NCI-H1436 (cell line): ENCODE measurements at places on chromosomes 3 and 15.

- DNase-seq, result no peak
Measured at GRCh38 chr15:74402873-74403587, 30.7 kb downstream of the SEMA7A start.

DNA sequence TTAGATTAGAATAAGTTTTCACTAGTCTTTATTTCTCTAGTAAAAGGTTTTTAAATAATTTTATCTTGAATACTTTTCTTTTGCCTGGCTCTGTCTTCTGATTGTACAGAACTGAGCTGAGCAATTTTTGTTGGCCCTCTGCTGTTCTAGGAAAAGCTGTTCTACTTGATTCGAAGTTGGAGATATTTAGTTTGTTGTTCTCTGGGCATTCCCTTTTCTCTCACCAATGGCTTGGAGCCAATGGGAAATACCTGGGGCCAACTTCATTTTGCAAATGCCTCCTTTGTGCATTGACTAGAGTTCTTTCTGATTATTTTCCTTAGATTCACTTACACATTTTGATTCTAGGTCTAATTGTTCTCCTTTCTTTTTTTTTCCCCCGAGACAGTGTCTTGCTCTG lies 16.5 kb downstream of the ABHD5 start:
- DNase-seq, result no peak

GRCh38 chr3:157079676-157080369 lies 80.1 kb downstream of the CCNL1 start:
- DNase-seq, result no peak

- no peak for DNase-seq
Measured at GRCh38 chr3:140719841-140720614, 42.2 kb downstream of the TRIM42 start.

DNA sequence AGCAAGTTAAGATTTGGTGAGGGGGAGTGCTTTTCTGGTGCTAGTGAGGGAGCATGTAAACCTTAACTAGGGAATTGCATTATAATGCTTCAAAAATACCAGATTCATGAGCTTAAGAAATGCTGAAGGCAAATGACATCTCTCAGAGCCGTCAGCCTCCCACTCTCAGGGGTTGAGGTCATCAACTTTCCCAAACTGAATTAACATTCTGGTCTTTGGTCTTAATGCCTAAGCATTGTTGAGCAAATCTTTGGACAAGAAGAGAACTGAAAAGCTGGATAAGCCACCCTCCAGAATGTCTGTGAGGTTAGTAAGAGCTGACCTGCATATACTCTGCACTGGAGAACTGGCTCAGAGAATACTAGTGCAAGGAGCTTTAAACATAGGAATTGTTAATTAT lies 124.9 kb upstream of the GAP43 start:
- no peak for DNase-seq

DNA sequence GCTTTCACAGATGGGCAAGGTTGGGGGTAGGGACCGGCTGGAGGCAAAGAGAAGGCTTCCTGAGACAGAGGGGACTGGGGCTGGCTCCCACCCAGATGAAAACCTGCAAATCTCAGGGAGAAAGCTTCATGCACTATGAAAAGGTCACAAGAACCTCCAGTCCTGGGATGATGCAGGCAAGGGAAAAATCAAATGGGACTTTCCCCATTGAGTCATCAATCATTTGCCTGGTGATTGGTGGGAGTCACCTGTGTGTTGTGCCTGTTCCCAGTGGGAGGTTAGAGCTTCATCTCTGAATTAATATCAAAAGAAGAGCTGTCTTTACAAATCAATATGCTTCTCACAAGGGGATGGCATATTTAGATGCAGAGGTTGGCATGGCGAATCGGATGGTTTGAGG lies 49.9 kb downstream of the CACNA1D start:
- DNase-seq, result no peak

DNA sequence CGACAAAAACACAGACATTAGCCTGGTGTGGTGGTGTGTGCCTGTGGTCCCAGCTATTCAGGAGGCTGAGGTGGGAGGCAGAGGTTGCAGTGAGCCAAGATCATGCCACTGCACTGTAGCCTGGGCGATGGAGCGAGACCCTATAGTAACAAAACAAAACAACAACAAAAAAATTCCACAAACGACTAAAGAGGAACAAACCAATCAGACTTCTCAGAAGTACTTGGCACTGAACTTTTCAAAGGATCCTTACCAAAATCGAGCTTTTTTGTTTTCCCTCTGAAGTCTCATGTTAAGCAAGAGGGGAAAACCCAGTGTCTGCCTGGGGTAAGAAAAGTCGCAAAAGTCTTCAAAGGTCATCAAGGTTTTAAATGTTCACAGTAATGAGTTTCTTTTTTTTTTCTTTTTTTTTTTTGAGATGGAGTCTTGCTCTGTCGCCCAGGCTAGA lies 30.1 kb upstream of the TFRC start:
- no peak for DNase-seq

GRCh38 chr3:47420511-47421484 lies 40.0 kb downstream of the PTPN23 start:
- peak; percentile 62 for DNase-seq

DNA sequence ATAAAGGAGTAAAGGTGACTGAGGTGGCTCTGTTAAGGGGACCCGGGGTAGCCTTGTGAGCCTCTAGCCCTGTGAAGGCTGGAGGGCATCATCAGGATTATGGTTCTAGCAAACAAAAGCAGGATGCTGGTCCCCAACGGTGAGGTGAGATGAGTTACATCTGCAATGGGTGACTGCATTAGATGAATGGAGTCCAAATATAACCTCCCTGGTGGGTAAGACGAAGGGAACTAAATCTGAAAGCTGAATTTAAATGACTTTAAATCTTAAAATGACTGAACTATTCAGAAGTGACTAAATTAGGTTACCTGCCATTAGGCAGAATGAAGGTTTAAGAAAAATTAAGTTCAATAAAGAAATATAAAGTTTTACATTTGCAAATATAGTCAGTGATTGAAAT lies 4.6 kb upstream of the HLTF start:
- no peak for DNase-seq

DNA sequence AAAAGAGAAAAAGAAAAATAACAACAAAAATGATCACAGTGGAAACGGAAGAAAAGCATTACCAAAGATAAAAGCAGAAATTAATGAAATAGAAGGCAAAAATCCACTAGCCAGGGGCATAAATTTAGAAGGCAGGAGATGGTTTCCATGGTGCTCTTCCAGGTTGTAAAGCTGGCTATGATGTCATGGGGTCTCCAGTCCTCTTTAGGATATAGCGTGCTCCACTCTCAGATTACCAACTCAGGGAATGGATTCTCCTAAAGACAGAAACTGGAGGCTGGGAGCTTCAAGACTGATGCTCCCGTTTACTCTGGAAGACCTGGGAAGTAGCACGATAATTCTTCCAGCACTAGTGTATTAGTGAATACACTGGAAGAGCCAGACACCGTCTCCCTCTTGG lies 10.9 kb upstream of the ULK4 start:
- DNase-seq, result no peak

DNA sequence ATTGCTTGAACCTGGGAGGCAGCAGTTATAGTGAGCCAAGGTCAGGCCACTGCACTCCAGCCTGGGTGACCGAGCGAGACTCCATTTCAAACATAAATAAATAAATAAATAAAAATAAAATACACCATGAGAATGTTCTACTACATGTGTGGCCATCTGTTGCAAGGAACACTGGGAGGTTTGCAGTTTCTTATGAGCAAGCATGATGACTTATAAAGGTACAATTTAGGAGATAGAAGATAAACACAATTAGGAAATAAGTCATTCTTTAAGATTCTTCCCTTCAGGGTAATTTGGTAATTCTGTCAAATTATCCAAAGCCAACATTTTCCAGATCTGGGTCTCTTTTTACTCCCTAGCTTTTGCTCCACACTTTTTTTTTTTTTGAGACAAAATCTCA lies 13.4 kb downstream of the HTR3C start:
- DNase-seq, result no peak

DNA sequence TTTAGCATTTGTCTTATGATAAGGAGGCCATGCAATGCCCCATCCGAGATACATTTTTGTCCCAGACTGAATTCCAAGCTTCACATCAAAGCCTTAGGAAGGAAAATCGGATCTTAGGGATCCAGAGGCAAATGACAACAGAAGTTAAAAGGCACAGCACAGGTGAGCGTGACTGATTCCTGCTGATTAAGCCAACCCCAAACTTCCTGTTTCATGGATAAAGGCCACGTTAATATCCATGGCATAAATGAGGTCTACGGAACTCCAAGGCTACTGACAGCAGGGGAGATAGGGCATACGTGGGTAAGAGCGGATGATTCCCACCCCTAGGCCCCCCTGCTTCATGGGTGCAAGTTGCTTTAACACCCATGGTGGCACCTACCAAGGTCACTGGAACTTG lies 471.6 kb downstream of the FHIT start:
- DNase-seq, result no peak

- no peak for DNase-seq
Measured at GRCh38 chr3:186544281-186544680, at the start of gene CRYGS. Gene CRYGS (minus strand): TSS chr3:186544380. CDS start chr3:186544326, 54 bp downstream.

DNA sequence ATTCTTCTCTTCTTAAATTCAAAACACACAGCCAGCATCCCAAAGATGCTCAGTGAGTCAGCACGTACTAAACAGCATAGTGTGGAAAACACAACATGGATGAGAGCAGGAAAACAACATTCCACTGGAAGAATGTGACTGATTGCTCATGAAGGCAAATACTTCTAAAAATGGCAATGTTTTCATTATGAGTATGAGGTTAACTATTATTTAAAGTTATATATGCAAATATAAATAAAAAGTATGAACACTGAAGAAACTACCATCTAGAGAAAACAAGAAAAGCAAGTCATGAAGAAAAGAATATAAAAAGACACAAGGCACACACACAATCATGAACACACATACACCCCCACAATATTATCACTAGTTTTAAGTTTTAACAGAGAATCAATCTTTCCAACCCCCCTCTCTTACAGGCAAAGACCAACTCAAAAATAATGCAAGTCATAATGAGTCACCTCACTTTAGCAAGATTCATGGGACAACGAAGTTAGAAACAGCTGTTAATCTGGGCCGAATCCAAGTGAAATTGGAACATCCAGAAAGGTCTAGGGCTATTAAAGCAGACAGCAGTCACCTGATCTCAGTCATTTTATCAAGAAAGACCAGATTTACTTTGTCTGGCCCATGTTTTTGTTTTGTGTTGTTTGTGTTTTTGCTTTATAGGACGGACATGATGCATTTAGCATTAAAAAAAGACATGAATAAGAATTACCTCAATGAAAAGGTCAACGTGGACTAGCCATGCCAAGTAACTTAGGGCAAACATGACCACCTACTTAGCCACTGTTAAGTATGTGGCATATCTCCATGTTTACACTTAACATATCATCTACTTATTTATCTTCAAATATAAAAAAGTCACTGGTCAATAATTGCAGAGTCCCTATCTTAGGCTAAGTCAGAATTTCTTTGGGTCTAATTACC lies 18.1 kb downstream of the GBE1 start:
- DNase-seq, result no peak

- no peak for DNase-seq
Measured at GRCh38 chr15:74776821-74777768, 4.8 kb upstream of the CSK start.

DNA sequence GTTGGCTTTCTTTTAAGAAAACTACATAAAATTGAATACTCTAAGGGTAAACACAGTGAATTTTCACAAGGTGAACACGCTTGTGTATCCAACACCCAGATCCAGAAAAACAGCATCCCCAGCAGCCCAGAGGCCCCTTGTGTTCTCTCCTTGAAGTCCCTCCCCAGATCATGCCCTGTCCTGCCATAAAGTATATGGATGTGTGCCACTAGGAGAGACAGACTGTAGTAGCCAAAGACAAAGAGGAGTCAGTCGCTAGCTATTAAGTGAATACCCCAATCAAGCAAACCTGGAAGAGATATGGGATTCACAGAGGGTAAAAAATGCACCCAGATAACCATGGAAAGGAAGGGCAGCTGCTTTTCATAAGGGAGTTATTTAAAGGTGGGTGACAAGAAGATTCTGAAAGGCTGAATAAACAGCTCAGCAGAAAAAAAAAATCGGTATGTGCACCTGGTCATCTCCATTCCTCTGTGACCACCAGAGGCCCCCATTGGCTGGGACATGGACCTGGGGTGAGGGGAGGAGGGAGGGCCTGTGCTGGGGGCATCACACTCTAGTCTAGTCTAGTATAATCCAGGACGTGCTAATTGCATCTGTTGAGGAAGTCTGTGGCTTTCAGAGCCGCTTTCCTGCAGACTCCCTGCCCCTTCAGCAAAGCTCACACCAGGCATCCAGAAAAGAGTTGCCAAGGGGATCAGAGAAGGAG lies 167.3 kb upstream of the NDN start:
- peak; percentile 15 for DNase-seq

GRCh38 chr3:21484828-21485144 lies 266.2 kb downstream of the ZNF385D start:
- no peak for DNase-seq

- no peak for DNase-seq
Measured at GRCh38 chr15:32861174-32861573, 143.4 kb downstream of the GREM1 start.

DNA sequence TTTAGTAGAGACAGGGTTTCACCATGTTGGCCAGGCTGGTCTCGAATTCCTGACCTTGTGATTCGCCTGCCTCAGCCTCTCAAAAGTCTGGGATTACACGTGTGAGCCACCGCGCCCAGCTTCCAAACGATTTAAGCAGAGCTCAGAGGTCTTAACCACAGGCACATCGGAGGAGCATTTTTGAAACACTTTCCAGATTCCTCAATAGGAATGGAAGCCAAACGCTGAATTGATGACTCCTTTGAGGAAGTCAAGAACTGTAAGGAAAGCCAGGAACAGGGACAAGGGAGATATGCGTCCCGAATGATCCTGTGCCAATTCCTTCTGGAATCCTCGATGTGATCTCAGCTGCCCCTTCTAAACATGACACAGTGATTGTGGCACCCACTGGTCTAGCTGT lies 40.0 kb downstream of the TRH start:
- DNase-seq, result no peak

GRCh38 chr15:72463702-72464101 lies 10.4 kb upstream of the ARIH1 start:
- DNase-seq, result no peak

GRCh38 chr3:100080573-100080972 lies 33.7 kb downstream of the FILIP1L start:
- DNase-seq, result no peak

DNA sequence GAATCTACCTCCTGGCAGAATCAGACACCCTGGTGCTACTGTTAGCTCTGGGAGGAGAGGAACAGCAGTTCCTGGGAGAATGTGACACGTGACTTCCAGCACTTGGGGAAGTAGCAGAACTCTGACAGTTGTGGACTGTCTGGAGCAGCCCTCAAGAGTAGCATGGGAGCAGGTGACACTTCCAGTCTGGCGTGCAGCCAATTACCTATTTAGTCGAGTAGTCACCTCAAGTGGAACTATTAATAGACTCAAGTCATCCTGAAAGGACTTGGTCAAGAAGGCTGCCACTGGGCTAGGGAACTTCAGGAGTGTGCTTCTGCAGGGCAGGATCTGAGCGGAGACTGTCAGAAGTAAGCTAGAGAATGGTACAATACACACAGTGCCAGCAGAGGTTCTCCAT lies 62.3 kb downstream of the MTHFS start:
- DNase-seq, result peak; percentile 5

DNA sequence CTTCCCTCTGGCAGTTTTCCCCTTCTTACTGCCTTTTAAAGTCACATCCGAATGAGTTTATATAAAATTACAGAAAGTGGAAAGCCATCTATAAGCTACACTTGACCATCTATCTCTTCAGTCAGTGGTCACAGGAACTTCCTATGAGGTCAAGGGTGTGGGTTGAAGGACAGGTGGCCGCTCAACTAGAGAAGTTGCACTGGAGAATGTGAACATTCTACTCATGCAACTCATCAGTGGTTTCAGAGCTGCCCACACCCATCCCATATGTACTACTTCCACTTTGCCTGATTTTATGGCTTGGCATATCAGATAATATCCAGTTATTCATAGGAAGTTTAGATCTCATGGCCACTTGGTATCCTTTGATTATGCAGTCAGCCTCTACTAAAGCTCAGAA lies 57.4 kb upstream of the TMEM158 start:
- no peak for DNase-seq
